Common myeloid progenitor, CD34-positive (primary cell): ENCODE measurements at places on chromosomes 1 and 21.

- DNase-seq, result no peak
These were observed at the start of gene CALML6 for GRCh38 chr1:1914971-1915692. TSS of gene CALML6 (plus strand) at chr1:1915260. CDS start at chr1:1915281, 21 bp downstream.

GRCh38 chr1:53182111-53182593, 14.5 kb upstream of the CPT2 start:
- peak; percentile 84 for DNase-seq

- no peak for DNase-seq
These were observed 27.2 kb downstream of the NIPAL3 start for GRCh38 chr1:24442764-24443163.

- no peak for DNase-seq
These were observed 26.2 kb upstream of the ID3 start for GRCh38 chr1:23585321-23586022.

DNA sequence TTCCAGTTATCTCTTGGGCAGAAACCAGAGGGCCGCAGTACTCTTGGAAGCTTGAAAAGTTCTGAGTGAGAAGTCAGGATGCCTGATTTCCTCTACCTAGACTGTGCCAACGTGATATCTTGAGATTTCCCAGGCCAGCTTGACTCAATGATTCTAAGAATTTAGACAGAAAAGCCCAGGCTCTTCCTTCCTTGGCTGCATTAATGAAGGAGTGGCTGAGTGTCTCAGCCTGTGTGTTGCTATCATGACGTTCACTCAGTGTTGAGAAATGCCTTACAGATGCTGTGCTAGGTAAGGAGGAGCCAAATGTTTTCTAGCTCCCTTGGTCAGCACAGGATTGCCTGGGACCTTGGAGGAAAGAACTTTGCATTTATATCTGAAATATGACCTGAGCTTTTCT, 454.1 kb upstream of the USP24 start:
- no peak for DNase-seq
